ENCODE measurements at places on chromosomes 2 and 18.

GRCh38 chr2:11749646-11750349, 3.4 kb downstream of the LPIN1 start:
- DNase-seq: no peak

GRCh38 chr2:199982126-199982843, 26.9 kb downstream of the MAIP1 start:
- DNase-seq: no peak

GRCh38 chr2:145692971-145693478, 1173.1 kb upstream of the ZEB2 start:
- DNase-seq: no peak

DNA sequence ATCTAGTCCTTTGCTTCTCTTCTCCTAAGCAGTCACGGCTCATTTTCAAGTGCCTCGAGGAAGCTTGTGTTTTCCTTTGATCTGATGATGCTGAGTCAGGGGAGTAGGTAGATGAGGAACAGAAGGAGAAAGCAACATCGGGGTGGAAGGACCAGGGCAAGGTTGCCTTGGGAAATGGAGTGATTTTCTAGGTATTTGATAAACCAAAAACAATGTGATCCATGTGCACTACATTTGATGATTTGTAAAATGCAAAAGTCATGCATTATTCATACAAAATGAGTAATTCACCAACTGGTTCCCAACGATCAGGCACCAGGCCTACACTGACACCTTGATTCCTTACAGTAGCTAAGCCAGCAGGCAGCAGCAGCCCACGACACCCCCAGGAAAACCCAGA, 205.3 kb downstream of the ANAPC1 start:
- DNase-seq: no peak

- no peak for DNase-seq
Measured at GRCh38 chr2:207594731-207595130, 30.5 kb downstream of the METTL21A start.

DNA sequence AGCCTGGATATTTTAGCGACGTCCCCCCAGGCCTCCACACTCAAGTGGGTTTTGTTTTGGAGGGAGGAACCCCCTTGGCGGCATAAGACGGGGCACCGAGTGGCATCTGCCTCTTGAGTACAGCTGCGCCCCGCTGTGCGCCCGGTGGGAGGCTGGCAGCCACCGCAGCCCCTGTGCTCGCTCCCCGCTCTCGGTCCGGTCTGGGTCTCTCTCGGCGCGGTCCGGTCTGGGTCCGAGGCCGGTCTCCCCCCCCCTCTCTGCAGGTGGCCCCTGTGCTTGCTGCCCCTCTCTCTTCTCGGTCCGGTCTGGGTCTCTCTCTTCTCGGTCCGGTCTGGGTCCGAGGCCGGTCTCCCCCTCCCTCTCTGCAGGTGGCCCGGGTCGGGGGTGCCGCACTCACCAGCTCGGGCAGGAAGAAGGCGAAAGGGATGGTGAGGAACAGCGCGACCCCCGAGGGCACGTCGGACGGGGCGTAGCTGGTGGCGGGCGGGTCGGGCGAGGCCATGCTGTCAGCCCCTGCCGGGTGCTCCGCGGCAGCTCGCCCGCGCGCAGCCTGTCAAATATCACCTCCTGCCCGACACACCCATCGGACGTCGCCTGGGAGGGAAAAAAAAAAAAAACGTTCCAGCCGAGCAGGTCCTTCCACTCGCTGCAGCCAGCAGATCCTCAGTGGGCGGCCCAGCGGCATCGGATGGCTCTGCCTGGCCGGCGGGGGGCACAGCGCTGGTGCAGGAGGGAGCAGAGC, at the start of gene MALL:
TSS of gene MALL (minus strand) at position 532 of the 742 bp plus-strand sequence. CDS start at position 502, 30 bp downstream.
- no peak for DNase-seq

DNA sequence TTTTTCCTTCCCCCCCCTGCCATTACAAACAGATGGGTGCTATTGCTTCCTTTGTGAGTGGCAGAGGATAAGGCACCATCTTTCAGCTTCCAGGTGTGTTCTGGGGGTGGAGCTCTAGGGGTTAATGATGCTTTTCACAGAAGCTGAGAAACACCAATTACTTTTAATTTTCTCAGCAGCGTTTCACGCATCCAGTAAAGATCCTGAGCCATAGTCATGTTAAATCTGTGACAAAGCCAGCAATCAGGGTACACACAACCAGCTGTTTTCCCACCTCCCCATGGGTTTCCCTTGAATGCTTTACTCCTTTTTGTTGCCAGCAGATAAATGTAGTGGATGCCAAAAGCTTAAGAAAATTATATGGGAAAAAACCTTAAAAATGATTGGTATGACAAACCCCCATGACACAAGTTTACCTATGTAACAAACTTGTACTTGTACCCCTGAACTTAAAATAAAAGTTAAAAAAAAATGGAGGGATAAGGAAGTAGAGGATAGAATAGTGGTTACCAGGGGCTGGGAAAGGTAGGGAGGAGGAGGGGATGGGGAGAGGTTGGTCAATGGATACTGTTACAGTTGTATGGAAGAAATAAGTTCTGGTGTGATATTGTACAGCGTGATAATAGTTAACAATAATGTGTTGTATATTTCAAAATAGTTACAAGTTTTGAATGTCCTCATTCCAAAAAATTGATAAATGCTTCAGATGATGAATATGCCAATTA, 70.0 kb downstream of the ACOXL start:
- DNase-seq: no peak

- DNase-seq: peak; percentile 39
Measured at GRCh38 chr2:70946832-70947442, 11.2 kb downstream of the ATP6V1B1 start.

DNA sequence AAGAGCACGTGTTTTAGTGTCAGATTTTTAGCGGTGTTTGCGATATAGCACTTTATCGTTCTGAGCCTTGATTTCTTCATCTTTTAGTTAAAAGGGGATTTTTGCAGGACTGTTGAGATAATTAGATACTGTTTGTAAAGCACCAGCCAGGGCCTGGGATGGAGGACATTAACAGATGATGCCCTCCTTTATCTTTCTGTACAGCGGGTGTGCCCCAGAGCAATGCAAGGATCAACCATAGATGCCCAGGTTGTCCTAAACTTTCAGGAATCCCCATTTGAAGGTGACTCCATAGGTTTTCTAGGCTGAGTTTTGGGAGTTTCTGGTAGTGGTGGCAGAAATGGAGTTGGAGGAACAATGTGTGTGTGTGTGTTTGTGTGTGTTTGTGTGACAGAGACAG, 97.0 kb upstream of the SPRED2 start:
- no peak for DNase-seq

GRCh38 chr2:48617618-48618017, at the start of gene GTF2A1L:
GTF2A1L (plus strand) TSS chr2:48617856; CDS start chr2:48617875, 19 bp downstream.
- DNase-seq: no peak

DNA sequence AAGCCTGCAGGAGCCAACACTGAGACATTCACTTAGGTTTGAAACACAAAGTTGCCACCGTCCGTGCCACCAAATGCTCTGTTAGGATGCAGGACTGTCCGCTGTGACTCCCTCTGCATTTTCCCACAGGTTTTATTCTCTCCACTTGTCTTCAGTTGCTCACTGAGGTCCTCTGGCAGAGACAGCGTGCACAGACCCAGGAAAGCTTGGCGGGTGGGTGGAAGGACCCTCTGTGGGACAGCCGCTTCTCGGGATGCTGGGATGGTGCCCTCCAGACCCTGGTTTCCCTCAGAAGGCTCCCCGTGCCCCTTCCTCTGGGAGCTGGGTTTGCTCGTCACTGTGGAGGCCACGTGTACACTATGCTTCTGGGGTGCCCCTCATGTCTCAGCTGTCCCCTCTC, 733.6 kb downstream of the GALR1 start:
- no peak for DNase-seq

Data from CD4-positive, alpha-beta T cell treated with Interleukin-6 at 100 ng/mL for 8 hours (primary cell).